ENCODE measurements at places on chromosomes 1 and 21.

DNA sequence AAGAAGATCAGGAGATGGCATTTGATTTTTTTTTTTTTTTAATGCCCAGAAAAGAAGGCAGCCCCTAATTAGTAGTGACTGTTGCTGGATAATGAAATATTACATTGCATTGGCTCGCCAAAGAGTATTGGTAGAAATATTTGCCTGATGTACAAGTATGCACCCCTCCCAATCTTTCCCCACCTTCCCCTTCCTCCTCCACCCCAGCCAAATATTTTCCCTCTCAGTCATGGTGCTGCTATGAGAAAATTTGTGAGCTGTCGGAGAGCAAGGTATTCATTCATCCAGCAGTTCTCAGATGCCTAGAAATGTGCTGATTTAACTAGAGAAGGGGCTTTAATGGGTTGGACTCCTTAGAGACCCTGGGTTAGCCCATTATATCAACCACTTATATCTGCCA, 50.5 kb upstream of the IKBKE start:
- no peak for DNase-seq

DNA sequence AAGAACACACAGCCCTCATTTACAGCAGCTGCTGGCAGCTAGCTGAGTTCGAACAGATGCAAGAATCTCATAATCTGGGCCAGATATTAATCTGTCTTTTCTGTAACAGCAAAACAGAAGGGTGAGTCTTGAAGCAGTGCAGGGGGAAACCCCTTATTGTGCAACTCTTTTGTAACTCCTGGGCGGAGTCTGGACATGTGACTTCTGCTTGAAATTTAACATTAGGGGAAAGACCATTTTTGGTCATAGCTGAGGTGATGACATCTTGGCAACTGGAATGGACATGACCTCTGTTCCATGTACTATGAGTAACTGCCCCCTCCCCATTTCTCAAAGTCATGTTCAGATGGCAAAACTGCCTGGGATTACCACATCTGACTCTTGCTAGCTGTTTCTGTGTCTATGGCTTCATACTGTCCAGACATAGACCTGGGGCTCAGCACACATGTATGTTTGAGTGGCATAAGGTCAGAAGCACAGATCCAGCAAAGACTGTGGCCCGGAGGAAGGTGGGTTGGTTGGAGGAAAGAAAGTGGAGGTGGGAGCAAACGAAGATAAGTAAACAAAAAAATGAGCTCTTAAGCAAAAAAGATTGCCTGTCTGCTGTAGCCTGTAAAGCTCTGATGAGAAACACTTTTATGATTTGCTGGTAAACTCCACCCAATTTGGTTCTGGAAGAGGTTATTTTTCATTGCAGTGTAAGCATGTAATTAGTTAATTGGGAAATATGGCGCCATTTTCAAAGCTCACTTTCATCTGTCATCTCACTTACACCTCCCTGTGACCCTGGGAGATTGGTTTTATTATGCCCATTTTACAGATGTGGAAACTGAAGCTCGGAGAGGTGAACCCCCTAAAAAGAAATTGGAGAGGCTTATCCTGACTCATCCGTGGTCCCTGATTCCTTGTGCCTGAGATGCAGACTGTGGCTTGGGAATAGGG, 26.1 kb downstream of the ETS2 start:
- DNase-seq, result no peak

GRCh38 chr1:225476100-225476511, 48.3 kb upstream of the LBR start:
- no peak for DNase-seq

- no peak for DNase-seq
Observed at GRCh38 chr21:15732290-15732995, 2.7 kb downstream of the USP25 start.

DNA sequence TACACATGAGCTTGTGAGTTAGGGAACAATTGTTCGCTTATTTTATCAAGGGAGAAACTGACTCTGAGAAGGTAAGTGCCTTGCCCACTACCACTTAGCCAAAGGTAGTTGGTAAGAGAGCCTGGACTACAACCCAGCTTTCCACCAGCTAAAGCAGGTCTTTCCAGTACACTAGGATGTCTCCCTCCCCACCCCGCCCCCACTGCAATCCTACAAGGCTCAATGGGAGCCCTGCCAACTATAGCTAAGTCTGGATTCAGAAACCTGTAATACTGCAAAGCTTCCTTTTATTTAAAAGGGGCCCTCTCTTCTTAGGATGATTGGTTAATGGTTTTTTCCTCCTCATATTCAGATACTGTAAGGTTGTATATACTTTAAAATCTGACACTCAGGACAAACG, 102.0 kb upstream of the C8B start:
- no peak for DNase-seq

GRCh38 chr1:55051169-55051568, 11.8 kb downstream of the PCSK9 start:
- DNase-seq, result no peak

GRCh38 chr1:232267092-232267836, 362.7 kb downstream of the SIPA1L2 start:
- no peak for DNase-seq

DNA sequence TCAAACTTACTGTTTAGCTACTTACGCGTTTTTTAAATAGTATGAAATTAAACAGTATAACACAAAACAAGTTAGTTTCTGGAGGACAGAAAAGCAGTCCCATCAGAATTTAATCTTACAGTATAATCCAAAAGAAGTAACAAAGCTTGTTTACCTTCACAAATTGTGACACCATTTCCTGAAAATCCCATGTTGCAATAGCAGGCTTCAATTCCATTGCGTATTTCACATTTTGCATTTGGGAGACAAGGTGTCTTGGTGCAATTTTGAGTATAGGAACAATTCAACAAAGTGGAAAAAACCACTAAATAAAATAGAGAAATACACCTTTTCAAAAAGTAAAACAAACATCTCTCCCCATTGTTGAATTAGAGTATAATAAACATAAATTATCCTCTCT, 1.6 kb downstream of the ADGRL4 start:
- no peak for DNase-seq

GRCh38 chr21:46185716-46186115, 1.5 kb upstream of the SPATC1L start:
- DNase-seq, result no peak

DNA sequence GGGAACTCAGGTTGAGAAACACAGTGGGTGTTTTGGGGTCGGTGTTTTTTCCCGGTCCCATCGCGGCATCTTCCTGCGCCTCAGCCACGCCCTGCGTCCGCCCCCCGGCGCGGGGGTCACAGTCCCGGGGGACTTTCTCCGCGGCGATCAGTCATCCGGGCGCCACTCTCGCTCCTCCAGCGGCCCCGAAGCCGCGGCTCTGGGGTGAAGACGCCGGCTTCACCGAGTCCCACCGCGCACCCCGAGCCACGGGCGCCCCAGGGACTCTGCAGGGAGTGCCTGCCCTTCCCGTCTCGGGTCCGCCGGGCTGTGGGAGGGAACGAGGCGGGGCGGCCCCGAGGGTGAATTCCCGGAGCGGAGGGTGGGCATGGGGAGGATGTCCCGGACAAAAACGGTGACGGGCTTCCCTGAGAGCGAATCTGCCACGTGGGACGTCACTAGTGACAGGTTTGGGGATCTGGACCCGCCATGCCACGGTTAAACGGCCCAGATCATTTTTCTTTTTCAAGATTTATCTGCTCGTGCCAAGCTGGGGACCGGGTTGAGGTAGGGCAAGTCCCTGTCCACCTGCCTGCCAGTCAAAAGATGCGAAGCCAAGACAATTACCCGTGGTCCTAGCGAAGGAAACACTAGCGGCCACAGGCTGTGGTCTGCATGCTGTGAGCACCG, 717 bp upstream of the BATF3 start:
- peak; percentile 63 for DNase-seq

DNA sequence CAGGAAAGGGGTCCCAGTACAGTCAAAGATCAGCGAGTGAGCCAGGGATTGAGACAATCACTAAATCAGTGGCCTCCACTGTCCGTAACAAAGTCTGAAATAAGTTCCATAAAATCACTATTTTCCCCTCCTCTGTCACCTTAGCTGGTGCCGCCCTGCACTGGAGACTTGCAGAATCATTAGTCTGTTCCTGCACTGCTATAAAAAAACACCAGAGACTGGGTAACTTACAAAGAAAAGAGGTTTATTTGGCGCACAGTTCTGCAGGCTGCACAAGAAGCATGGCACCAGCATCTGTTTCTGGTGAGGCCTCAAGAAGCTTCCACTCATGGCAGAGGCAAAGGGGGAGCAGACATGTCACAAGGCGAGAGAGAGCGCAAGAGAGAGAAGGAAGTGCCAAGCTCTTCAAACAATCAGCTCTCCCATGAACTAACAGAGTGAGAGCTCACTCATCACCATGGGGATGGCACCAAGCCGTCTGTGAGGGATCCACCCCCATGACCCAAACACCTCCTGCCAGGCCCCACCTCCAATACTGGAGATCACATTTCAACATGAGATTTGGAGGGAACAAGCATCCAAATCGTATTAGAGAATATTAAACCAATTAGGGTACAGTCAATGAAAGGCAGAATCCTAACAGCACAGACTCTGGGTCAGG, 129.8 kb upstream of the TIAM1 start:
- DNase-seq, result no peak

DNA sequence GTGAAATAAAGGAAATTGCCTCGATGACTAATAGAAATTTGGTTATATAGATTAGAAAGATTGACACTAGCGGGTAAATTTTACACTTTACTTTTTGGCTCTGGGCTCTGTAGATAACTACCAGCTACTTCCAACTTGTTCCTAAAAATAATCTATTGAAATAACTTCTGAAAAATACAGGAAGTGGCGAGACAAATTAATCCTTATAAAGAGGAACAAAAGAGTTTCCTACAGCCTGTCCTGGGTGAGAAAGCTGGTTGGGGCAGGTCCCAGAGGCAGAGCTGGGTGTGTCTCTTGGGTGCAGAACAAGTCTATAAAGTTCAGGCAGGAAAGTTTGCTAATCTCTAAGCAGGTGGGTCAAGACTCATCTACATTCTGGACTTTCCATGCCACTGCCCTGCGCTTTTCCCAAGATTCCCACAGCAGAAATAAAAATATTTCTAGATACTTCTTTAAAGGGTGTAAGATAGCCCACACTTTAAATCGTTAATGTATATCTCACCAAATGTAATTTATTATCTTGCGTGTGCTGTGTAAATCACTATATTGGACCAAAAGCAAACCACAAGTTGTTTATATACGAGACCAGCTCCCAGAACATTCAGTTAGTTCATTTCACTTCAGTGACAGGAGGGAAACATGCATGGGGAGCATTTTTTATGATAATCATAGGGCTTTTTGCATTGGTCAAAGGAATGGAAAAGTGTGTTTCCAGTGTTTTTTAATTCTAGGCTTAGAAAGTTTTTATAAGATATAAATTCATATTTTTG, 70.1 kb upstream of the NRIP1 start:
- DNase-seq, result no peak

GRCh38 chr1:191582169-191582568, 576.1 kb upstream of the RGS18 start:
- no peak for DNase-seq

- DNase-seq, result no peak
Observed at GRCh38 chr1:163372576-163372975, 50.8 kb downstream of the NUF2 start.

DNA sequence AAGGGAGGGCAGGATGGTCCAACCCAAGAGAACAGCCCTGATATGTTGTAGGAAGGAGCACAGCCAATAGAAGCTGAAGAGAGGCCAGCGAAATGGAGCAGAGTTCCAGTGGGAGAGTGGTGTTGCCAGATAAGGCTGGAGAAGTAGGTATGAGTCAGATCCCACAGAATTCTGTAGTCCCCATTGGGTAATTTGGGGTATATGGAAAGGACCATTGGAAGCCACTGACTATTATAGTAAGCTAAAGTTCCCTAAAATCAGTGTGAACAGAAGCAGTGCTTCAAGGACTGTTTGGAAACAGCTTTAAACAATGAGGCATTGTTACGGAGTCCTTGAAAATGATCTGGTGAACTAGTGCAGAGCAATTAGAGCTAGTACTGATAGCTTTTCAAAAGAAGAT, 63.0 kb downstream of the DISP1 start:
- no peak for DNase-seq

GRCh38 chr1:233361876-233362275, 34.4 kb downstream of the MAP3K21 start:
- DNase-seq, result no peak

DNA sequence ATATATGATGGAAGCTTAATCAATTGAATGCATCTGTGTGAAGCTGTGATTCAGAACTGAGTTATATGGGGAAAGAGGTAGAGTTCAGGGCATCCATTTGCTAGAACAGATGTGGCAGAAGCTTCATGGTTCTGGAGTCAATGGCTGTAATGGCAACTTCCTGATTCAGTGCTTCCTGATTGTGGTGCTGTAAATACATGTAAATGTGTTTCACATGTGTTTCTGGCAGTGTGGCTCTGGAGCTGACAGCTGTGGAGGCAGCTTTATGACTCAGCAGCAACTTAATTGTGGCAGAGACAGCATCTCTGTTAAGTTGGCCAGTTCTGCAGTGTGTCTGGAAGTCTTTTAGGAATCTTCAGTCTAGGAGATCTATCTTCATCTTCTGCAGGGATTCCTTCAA, 226.6 kb upstream of the ZRANB2 start:
- no peak for DNase-seq

DNA sequence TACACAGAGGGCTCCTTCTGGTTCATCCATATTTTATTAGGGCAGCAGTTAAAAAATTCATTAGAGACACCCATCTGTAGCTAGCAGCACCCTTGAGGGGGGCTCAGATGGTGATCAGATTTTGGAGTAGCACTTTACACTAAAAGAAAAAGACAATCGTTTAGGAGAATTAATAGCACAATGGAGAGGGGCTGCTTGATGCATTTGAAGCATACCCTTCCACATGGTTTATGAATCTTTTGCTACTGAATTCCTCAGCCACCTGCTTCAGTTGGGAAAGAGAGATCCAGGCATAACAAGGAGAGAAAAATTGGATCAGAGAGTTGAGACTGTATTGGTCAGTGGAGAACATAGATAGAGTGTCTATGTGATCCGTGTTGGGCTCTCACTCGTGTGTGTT, 54.4 kb downstream of the DISC1 start:
- no peak for DNase-seq

DNA sequence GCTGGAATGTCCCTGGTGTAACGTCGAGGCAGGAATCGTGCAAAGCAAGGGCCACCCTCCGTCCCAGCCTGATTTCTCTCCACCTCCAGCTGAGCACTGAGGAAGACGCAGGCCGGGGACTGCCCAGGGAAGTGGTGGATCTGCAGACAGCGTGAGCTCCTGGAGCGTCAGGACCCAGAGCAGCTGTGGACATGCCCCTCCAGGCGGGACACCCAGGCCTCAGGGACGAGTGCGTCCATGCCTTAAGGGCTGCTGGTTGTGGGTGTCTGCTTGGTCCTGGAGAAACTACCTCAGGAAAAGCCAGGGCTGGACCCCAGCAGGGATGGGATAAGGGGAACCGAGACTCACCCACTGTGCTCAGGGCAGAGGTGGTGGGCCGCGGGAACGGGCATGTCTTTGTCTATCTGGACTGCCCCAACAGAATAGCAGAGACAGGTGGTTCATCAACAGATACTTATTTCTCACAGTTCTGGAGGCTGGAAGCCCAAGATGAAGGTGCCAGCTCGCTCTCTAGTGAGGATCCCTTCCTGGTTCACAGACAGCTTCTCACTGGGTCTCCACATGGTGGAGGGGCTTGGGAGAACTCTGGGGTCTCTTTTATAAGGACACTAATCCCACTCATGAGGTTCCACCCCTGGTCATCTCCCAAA, 5.8 kb upstream of the MMEL1 start:
- no peak for DNase-seq

- DNase-seq, result no peak
Observed at GRCh38 chr1:84090447-84091245, 53.4 kb upstream of the PRKACB start.

GRCh38 chr1:14820295-14821085, 222.0 kb downstream of the KAZN start:
- DNase-seq, result no peak

GRCh38 chr1:5526822-5527551, 465.2 kb downstream of the NPHP4 start:
- DNase-seq, result no peak

Data from stimulated activated CD4-positive, alpha-beta T cell treated with anti-CD3 and anti-CD28 coated beads, TNF-alpha, amount 100 ng/mL, for 24 hours (primary cell).